IMR-90 (cell line): ENCODE measurements at places on chromosomes 4 and X.

DNA sequence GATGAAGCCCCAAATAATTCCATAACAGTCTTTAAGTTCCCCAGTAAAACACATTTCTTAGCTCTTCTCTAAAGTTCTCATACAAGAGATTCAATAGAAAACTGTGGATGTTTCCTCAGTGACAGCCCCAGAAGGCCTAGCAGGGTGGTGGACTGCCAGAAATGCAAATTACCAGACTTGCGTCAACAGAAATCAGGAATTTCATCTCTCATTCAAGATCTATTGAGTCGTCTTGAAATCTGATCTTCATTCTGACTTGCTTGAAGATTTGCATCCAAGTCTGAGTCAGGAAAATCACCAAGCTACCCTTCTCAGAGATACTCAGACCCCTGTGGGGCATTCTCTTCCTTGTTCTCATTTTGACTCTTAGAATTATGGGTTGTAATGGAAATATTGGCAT lies 68.9 kb upstream of the NDP start:
- peak; percentile 7 for DNase-seq

DNA sequence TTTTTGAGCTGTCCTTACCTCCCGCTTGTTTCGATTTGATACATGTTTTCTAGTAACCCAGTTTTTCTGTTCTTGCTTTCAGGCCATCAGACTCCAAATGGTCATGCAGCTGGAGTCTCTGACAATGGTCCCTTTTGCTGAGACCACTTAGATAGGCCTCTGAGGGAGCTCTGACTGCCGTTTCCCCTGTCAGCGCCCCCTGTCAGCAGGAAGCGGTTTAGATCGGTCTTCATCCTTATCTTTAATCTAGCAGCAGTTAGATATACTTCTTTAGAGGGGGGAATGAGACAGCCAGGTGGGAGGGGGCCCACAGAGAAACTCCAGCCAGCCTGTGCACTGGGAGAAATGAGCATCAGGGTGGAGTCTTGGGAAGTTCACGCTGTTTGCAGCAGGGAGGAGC lies 457.9 kb downstream of the GPAT3 start:
- no peak for DNase-seq

- peak; percentile 28 for DNase-seq
Measured at GRCh38 chr4:153151535-153152455, 52.4 kb upstream of the TRIM2 start.

GRCh38 chr4:77031544-77031943 lies 44.2 kb downstream of the CCNI start:
- DNase-seq = no peak

DNA sequence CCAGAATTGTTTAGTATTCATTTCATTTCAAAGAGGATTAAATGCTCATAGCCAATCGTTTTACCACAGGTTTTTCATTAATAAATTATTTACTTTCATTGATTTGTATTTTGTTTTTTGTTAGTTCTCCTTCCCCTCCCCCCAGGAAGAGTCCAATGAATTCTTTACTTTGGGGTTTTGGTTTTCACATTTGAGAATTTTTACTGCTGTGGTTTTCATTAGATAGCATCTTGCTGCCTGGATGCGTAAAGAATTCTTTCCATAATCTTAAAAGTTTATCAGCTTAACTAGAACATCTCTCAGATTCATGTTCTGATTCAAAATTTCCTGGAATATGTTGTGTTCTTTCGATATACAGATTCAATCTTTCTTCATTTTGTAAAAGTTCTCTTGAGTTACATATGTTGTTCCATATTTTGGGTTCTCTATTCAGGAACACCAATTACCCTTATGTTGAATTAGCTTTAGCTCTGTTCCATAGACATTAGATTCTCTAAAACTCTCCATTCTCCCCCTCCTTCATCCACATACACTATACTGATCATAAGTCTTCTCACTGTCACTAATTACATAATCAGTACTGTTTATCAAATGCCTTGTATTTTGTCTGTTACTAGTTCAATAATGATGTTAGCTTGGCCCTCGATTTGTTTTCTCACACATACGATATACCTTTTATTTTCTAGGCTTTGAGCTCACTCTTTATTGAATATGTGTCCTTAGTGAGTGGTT lies 184.4 kb downstream of the CAMK2D start:
- DNase-seq = no peak

DNA sequence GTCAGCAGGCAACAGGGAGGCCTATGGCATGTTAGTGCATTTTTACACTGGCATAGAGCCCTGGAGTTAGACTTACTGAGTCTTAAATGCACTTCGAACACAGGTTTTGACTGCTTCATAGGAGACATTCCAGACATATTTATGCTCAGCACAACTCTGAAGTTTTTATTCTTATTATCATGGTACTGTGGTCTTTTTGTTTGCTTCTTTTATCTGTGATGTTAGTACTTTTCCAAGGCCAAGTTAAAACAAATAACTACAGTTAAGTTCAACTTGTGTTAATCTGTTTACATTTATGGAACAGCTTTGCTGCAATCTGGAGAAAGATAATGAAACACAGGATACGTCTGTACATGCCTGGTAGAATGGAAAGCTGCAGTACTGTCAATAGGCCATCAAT lies 76.5 kb downstream of the COL4A5 start:
- DNase-seq = peak; percentile 44

GRCh38 chrX:154525606-154526490 lies 9.8 kb upstream of the FAM3A start:
- DNase-seq = no peak

GRCh38 chrX:46978341-46979291 lies 66.4 kb downstream of the JADE3 start:
- peak; percentile 81 for DNase-seq

DNA sequence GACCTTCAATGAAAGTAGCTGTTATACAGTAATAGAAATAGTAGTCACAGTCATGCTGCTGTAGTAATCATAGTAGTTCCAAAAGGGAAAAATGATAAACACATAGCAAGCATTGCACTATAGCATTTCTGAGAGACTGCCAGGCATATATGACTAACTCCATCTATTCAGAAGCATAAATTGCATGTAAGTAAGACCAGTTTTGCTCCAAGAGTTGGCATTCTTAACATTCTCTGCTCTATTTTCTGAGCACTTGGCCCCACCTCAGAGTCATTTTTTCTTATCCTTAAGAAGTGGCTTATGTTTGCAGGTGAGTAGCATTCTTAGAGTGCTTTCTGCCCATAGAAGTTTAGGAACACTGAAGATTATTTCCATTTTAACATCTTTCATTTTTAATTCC lies 490.3 kb upstream of the TECRL start:
- DNase-seq = no peak
